ENCODE measurements at places on chromosomes 2 and 18. TPM values are rescaled to one million over a fixed set of nuclear protein-coding genes. Genes with fewer than 3 reads are reported as not detected.

GRCh38 chr2:85549826-85550225 lies 10.9 kb downstream of the MAT2A start:
- no peaks in the 10 kb centered on the region for H3K4me1 ChIP-seq
- peaks cover 49% of the 10 kb centered on the region for H3K36me3 ChIP-seq
- no peak overlapping the region for H3K27ac ChIP-seq
- H3K4me3 ChIP-seq, result no peak overlapping the region
- no peaks in the 10 kb centered on the region for H3K27me3 ChIP-seq
- no peak for DNase-seq

PELI1 gene
- total RNA-seq, result 65.0 TPM

OTOS gene
- total RNA-seq, result not detected

GRCh38 chr2:219459460-219460311 lies 25.0 kb downstream of the SPEG start:
- H3K4me3 ChIP-seq, result no peak overlapping the region
- no peaks in the 10 kb centered on the region for H3K4me1 ChIP-seq
- H3K36me3 ChIP-seq, result no peaks in the 10 kb centered on the region
- H3K27me3 ChIP-seq, result no peaks in the 10 kb centered on the region
- H3K27ac ChIP-seq, result no peak overlapping the region

DNA sequence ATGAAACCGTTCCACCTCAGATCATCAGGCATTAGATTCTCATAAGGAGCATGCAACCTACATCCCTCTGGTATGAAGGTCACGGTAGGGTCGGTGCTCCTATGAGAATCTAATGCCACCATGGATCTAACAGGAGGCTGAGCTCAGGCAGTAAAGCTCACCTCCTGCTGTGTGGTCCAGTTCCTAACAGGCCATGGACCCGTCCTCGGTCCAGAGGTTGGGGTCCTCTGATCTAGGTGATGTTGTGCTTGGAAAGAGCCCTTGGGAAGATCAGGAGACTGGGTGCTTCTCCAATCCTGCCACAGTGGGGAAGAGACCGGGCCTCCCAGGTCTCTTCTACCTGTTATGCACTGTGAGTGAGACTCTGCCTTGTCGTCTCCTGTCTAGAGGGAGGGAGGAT lies 104.6 kb downstream of the ACKR3 start:
- H3K4me3 ChIP-seq, result no peak overlapping the region
- no peak for DNase-seq
- no peaks in the 10 kb centered on the region for H3K27me3 ChIP-seq
- no peaks in the 10 kb centered on the region for H3K36me3 ChIP-seq
- H3K4me1 ChIP-seq, result no peaks in the 10 kb centered on the region

DNA sequence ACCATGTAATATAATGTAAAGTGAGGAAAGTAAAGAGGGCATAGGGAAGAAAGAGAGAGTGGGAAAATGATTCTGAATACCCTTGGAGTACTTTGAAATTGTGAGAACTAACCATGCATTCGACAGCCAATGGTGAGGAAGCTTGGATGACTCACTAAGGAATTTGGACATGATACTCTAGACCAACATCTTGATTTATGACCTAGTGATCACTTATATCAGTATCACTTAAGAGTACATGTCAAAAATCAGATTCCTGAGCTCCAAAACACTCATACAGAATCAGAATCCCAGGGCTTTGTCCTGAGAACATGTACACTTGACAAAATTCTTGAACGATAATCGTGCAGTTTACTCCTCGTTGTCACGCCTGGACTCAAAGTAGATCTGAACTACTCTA lies 1899.8 kb upstream of the PIK3C3 start:
- H3K36me3 ChIP-seq, result no peaks in the 10 kb centered on the region
- no peak overlapping the region for H3K27ac ChIP-seq
- no peak for DNase-seq
- no peak overlapping the region for H3K4me3 ChIP-seq
- no peaks in the 10 kb centered on the region for H3K4me1 ChIP-seq

GRCh38 chr2:138115666-138116065 lies 151.4 kb downstream of the HNMT start:
- H3K4me3 ChIP-seq, result no peak overlapping the region
- no peaks in the 10 kb centered on the region for H3K4me1 ChIP-seq
- H3K36me3 ChIP-seq, result no peaks in the 10 kb centered on the region
- DNase-seq, result no peak

ZBTB7C gene
- not detected for total RNA-seq

LBX2 gene
- 1.7 TPM for total RNA-seq

- DNase-seq, result no peak
- H3K4me1 ChIP-seq, result no peaks in the 10 kb centered on the region
- H3K36me3 ChIP-seq, result no peaks in the 10 kb centered on the region
- H3K27me3 ChIP-seq, result no peaks in the 10 kb centered on the region
- H3K27ac ChIP-seq, result no peak overlapping the region
- H3K4me3 ChIP-seq, result no peak overlapping the region
These were observed 72.2 kb upstream of the AGAP1 start for GRCh38 chr2:235421618-235422017.

CYTIP gene
- total RNA-seq, result 363 TPM

- H3K27ac ChIP-seq, result no peak overlapping the region
- no peaks in the 10 kb centered on the region for H3K36me3 ChIP-seq
- H3K4me1 ChIP-seq, result no peaks in the 10 kb centered on the region
- no peak for DNase-seq
- no peaks in the 10 kb centered on the region for H3K27me3 ChIP-seq
These were observed 91.7 kb downstream of the CCDC138 start for GRCh38 chr2:108878276-108878675.

- no peak overlapping the region for H3K4me3 ChIP-seq
- H3K27ac ChIP-seq, result no peak overlapping the region
- DNase-seq, result peak; percentile 12
- no peaks in the 10 kb centered on the region for H3K27me3 ChIP-seq
- H3K36me3 ChIP-seq, result peaks cover 16% of the 10 kb centered on the region
These were observed 36.4 kb downstream of the WDSUB1 start for GRCh38 chr2:159249990-159250715.

DLGAP1 gene
- not detected for total RNA-seq

GRCh38 chr2:112173646-112174319 lies 35.6 kb downstream of the FBLN7 start:
- no peaks in the 10 kb centered on the region for H3K36me3 ChIP-seq
- no peaks in the 10 kb centered on the region for H3K27me3 ChIP-seq
- H3K4me3 ChIP-seq, result no peak overlapping the region
- no peak overlapping the region for H3K27ac ChIP-seq

DNA sequence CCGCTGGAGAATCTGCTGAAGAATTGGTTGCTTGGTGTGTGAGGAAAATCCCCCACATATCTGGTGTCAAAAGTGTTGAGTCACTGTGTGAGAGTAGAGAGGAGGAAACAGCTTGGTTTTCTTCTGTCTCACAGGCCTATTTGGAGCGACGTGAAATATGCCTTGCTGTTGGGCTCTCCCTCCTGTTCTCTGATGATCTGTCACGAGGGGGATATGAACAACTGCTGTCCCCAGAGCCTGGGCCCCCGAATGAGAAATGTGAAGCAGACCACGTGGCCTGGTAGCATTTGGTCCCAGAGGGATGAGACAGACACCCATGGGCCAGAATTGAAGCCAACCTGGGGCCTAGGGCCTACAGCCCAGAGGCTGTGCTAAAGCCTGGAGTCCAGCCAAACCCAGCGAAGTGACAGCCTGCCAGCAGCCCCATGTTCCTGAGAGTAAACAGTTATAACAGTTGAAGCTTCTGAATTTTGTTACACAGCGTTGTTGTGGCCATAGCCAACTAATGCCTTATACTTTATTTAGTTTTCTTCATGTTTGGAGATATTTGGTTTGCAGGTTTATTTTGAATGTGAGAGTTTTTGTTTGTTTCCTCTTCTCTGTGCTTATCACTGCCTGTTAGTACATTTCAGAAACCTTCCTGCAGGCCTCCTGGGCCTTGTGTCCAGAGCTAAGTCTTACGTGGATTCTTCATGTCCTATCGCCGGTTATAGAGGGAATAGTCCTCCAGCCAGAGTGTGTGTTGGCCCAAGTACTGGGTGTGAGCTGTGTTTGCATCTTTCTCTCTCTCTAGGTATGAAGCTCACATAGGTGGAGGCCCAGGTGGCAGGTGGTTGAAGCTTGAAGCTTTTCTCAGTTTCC lies 18.7 kb upstream of the COLEC12 start:
- no peak for DNase-seq
- no peak overlapping the region for H3K4me3 ChIP-seq
- H3K36me3 ChIP-seq, result no peaks in the 10 kb centered on the region
- no peaks in the 10 kb centered on the region for H3K27me3 ChIP-seq
- H3K4me1 ChIP-seq, result no peaks in the 10 kb centered on the region

DNA sequence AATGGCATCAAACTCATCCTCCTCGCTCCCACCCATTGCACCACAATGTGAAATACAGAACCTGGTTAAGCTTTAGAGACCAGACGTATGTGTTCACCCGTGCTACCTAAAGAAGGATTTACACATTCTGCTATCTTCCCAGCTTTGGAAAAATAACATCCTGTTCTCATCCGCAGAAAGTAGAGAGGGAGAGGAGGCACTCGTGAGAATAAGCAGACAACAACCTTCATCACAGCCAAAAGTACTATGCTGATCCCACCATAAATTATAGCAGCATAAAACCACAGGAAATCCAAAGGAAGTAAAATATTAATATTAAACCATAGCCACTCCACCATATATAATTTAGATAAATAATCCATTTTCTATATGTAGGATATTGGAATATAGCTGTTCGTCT lies 111.7 kb upstream of the NRP2 start:
- no peak overlapping the region for H3K27ac ChIP-seq
- H3K27me3 ChIP-seq, result no peaks in the 10 kb centered on the region
- H3K36me3 ChIP-seq, result no peaks in the 10 kb centered on the region
- no peak overlapping the region for H3K4me3 ChIP-seq
- DNase-seq, result no peak

MOGAT1 gene
- total RNA-seq, result not detected

KCNIP3 gene
- 0.52 TPM for total RNA-seq

- no peak overlapping the region for H3K27ac ChIP-seq
- no peak overlapping the region for H3K4me3 ChIP-seq
- H3K27me3 ChIP-seq, result no peaks in the 10 kb centered on the region
- peaks cover 2% of the 10 kb centered on the region for H3K4me1 ChIP-seq
- DNase-seq, result no peak
- H3K36me3 ChIP-seq, result no peaks in the 10 kb centered on the region
These were observed 95.0 kb downstream of the TMEM163 start for GRCh38 chr2:134623796-134624195.

- H3K36me3 ChIP-seq, result no peaks in the 10 kb centered on the region
- H3K27me3 ChIP-seq, result no peaks in the 10 kb centered on the region
- no peak overlapping the region for H3K4me3 ChIP-seq
- H3K27ac ChIP-seq, result no peak overlapping the region
- no peak for DNase-seq
These were observed 33.1 kb upstream of the YPEL5 start for GRCh38 chr2:30113617-30114293.

- no peak for DNase-seq
- H3K27me3 ChIP-seq, result no peaks in the 10 kb centered on the region
- H3K4me3 ChIP-seq, result no peak overlapping the region
- no peaks in the 10 kb centered on the region for H3K4me1 ChIP-seq
- H3K36me3 ChIP-seq, result no peaks in the 10 kb centered on the region
- H3K27ac ChIP-seq, result no peak overlapping the region
These were observed 54.7 kb downstream of the E2F6 start for GRCh38 chr2:11411244-11411643.

GRCh38 chr2:15122915-15123314 lies 438.2 kb downstream of the NBAS start:
- H3K4me1 ChIP-seq, result no peaks in the 10 kb centered on the region
- no peak for DNase-seq
- H3K4me3 ChIP-seq, result no peak overlapping the region
- H3K36me3 ChIP-seq, result no peaks in the 10 kb centered on the region

GRCh38 chr18:8254654-8255053 lies 354.6 kb upstream of the RAB12 start:
- no peak overlapping the region for H3K4me3 ChIP-seq
- no peak overlapping the region for H3K27ac ChIP-seq
- DNase-seq, result no peak
- H3K27me3 ChIP-seq, result no peaks in the 10 kb centered on the region
- no peaks in the 10 kb centered on the region for H3K4me1 ChIP-seq
- no peaks in the 10 kb centered on the region for H3K36me3 ChIP-seq

GRCh38 chr2:26651799-26652198 lies 10.6 kb upstream of the CIB4 start:
- no peaks in the 10 kb centered on the region for H3K27me3 ChIP-seq
- H3K4me1 ChIP-seq, result no peaks in the 10 kb centered on the region
- DNase-seq, result no peak
- no peaks in the 10 kb centered on the region for H3K36me3 ChIP-seq

PHOSPHO2 gene
- 9.5 TPM for total RNA-seq

GAL3ST2 gene
- total RNA-seq, result not detected

DNA sequence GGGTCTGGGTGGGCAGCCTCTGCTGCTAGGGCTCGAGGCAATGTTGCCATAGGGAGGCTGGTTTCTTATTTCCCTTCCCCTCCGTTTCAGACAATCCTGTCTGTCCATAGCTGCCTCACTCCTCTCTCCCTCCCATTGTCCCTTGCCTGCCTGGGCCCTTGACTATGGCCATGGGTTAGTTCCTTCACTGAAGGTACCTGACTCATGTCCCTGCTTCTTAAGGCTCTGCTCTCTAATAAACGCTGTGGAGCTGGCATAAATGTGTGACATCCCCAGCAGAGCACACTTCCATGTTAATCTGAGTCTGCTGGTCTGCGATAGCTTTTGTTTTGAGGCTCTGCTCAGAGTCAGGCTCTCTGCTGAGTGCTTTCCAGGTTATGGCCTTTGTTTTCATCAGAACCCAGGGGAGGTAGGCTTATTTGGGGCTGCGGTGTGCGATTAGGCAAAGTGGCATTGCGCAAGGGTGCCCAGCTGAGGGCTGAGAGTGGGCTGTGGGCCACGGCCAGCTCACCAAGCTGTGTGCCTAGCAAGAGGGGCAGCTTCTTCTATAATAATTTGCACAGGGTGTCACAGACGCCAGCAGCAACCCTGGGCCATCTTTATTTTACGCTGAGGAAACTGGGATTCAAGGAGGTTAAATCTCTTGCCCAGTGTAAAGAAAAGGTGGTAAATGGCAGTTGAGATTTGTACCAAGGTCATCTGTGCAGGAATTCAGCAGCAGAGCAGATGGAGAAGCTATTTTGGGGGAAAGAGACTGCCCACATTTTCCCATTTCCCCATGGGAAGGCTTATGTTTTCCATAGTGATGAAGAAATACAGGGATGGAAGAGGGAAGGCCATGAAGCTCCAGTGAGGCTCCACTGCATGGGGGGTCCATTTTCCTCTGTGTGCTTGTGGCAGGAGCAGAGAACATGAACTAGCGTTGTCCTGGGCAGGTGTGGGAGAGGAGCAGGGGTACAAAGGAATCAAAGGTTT lies 25.6 kb downstream of the MRPL33 start:
- no peak for DNase-seq
- H3K27ac ChIP-seq, result no peak overlapping the region
- H3K4me1 ChIP-seq, result no peaks in the 10 kb centered on the region
- no peaks in the 10 kb centered on the region for H3K36me3 ChIP-seq
- H3K27me3 ChIP-seq, result no peaks in the 10 kb centered on the region

SLC4A3 gene
- total RNA-seq, result not detected
